ENCODE measurements at places on chromosomes 13 and 19.

DNA sequence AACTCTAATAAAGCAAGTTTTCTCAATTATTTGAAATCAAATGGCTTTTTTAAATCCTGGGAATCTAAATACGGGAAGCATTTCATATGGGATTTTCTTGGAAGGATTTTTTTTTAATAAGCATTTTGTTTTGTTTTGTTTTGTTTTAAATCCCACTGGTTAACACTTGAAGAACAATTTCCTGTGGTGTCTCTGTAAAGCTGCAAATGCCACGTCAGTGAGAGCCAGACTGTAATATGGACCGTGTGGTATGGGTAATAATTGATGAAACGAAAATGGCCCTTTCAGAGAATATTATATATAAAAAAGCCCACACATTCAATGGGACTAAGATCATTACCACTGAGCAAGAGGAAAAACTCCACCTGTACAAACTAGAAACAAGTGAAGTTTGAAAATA, 33.9 kb upstream of the MIR17HG start:
- DNase-seq = no peak

GRCh38 chr13:76214001-76214400, 577.9 kb downstream of the LMO7 start:
- no peak for DNase-seq

DNA sequence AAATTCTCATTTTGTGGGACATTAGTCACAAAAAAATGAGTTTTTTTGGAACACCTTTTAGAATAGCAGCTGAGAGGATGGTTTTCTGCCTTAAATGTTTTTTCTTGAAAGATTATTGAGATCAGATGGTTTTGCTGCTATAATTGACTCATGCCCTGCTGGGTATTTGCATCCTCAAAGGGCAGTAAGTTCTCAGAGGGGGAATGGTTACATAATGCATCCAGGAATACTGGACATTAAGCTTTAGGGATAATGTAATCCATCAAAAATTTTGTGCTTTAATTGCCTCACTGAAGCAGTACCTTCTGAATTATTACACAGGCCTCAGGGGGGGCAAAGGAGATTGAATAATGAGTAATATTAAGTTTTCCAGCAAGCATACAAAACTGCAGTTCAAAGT, 866.3 kb upstream of the SPRY2 start:
- no peak for DNase-seq

DNA sequence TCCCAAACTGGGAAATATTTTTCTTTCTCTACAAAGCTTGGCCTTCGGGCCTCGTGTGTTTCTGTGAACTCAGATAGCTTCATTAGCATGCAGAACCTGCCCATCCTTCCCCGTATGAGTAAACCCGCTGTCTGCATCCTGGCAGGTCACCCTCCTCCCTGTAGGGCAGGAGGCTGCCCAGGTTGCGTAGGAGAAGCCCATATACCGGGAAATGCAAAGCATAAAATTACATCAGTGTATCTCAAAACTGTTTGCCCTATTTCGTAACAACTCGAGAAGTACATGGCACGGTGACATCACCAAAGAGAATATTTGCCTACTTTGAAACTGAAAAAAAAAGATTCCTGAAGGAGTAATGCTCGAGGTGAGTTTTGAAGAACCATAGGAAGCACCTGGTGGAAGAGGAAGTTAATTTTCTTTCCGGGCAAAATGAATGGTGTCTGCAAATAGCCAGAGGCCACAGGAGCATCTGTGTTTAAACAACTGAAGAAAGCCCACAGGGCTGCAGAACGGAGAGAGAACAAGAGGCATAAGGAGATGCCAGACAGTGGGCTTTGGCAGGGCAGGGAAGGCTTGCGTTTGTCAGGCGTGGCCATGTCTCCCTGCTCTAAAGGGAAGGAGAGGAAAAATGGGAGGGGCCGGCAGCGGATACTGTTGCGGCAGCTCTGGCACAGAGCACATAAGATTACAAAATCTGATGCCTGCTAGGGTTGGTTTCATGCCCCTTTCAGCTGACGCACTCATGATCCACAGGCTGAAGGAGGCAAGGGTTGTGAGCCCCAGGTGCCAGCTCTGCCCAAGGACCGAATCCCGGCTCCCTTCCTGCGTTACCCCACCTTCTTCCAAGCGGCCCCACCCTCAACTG, 81.4 kb downstream of the IRS2 start:
- no peak for DNase-seq

- DNase-seq = no peak
Observed at GRCh38 chr13:39405107-39405506, 197.9 kb downstream of the LHFPL6 start.

GRCh38 chr13:32830336-32831031, 185.7 kb upstream of the KL start:
- DNase-seq = no peak

- no peak for DNase-seq
Observed at GRCh38 chr13:31264151-31264550, 64.4 kb downstream of the B3GLCT start.

- no peak for DNase-seq
Observed at GRCh38 chr13:67087527-67087926, 142.6 kb downstream of the PCDH9 start.

Data from stimulated activated CD4-positive, alpha-beta T cell treated with anti-CD3 and anti-CD28 coated beads, TNF-alpha, amount 100 ng/mL, for 48 hours (primary cell).